ENCODE measurements at places on chromosomes 1 and 21. TPM values are rescaled to one million over a fixed set of nuclear protein-coding genes. Genes with fewer than 3 reads are reported as not detected.

The COL18A1 gene
- total RNA-seq: 139 TPM

The C1orf87 gene
- total RNA-seq: not detected

The NT5C1A gene
- total RNA-seq: not detected

The CNN3 gene
- total RNA-seq: 52.3 TPM

The ZP4 gene
- not detected for total RNA-seq

The TIAM1 gene
- 0.66 TPM for total RNA-seq

The ROR1 gene
- total RNA-seq: 11.1 TPM

The AGPAT3 gene
- 20.5 TPM for total RNA-seq

The GPR3 gene
- 1.7 TPM for total RNA-seq

The MPL gene
- total RNA-seq: not detected

The CYP4A22 gene
- not detected for total RNA-seq

The PKP1 gene
- not detected for total RNA-seq

The ASPM gene
- total RNA-seq: 21.9 TPM

The RGS1 gene
- total RNA-seq: not detected

Data from A549 treated with CpdA at 1 μM for 4 hours (cell line).